ENCODE measurements at places on chromosomes 12 and 14.

DNA sequence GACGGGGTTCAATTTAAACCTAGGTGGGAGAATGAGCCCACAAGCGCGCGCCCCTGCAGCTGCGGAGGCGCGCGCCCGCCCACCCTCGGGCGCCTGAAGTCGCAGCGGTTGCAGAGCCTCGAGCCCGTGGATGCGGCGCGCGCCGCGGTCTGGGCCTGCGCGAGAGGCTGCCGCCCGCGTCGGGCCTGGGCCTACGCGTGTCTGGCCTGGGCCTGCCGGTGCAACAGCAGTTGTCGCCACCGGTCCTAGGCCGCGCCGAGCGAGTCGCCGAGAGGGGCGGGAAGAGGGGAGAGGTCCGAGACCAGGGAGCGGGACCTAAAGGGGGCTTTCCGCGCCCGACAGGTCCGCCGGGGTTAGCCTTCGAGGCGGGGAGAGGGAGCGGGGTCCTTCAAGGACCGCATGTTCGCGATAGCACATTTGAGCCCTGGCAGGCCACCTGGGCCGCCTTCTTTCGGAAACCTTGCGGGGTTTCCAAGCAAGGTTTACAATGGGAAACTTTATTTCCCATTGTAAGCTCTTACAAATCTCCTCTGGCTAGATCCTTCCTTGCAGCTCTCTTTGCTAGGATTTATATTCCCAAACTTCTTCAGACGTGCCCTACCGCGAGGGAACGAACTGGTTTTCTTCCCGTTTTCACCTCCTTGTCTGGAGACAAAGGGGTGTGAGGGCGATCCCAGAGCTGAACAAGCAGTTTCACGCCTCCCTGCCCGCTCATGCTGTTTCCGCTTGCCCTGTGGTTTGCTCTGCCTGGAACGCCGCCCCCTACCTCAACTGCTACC lies 6.8 kb downstream of the SIX6 start:
- DNase-seq = no peak

- DNase-seq = no peak
Observed at GRCh38 chr14:73719361-73719760, 5.2 kb upstream of the PNMA1 start.

DNA sequence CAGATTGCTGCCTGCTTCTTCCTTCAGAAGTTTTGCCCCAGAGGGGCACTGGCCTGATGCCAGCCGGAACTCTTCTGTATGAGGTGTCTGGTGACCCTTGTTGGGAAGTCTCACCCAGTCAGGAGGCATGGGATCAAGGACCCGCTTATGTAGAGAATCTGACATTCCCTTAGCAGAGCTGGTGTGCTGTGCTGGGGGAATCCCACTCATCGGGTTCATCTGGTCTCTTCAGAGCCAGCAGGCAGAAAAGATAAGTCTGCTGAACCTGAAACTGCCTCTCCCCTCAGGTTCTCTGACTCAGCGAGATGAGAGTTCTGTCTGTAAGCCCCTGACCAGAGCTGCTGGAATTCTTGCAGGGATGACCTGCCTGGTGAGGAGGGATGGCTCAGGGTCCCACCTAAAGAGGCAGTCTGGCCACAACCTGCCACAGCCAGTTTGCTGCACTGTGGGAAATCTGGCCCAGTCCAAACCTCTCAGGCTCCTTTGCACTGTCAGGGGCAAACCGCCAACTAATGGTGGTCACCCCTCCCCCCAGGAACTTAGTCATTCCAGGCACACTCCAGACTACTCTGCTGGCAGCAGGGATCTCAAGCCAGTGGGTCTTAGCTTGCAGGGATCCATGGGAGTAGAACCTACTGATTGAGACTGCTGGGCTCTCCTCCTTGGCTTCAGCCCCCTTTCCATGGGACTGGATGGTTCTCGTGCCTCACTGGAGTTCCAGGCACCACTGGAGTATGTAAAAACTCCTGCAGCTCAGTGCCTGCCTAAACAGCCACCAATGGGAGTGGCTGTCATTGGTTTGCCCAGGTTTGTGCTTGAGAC lies 4.1 kb downstream of the CLEC2D start:
- no peak for DNase-seq

GRCh38 chr12:29486972-29487371 lies 10.5 kb downstream of the OVCH1 start:
- DNase-seq = no peak

GRCh38 chr12:92641291-92641690 lies 61.5 kb upstream of the PLEKHG7 start:
- DNase-seq = no peak

- DNase-seq = no peak
Observed at GRCh38 chr14:92660571-92660970, 87.9 kb downstream of the LGMN start.

DNA sequence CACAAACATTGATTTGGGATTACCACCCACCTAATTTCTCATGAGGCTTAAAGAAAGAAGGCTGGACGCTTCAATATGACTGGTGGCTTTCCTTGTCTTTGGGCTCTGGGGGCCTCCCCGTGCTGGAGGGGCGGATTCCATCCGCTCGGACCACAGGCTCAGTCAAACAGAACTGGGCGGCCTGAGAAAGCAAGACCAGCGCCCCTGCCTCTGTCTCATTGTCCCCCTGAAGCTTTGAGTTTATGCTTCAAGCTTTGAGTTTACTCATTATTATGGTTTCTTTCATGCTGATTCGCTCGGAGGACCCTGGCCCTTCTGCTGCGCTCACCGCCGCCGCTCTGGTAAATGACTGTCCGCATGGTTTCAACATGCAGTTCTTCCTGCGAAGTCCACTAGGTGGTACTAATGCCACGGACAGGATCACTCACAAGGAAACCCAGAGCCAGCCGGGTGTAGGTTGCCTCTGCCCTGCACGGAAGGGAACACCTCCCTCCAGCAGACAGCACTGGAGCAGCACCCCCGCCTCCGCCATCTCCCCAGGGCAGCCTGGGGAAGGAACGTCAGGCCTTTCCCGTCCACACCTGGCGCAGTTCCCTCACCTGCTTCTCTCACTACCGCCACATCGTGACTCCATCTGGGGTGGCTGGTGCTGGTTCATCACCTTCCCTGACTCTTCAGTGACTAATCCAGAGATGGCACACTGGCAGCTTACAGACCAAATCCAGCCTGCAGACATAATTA lies 13.2 kb upstream of the TIGAR start:
- peak; percentile 77 for DNase-seq

DNA sequence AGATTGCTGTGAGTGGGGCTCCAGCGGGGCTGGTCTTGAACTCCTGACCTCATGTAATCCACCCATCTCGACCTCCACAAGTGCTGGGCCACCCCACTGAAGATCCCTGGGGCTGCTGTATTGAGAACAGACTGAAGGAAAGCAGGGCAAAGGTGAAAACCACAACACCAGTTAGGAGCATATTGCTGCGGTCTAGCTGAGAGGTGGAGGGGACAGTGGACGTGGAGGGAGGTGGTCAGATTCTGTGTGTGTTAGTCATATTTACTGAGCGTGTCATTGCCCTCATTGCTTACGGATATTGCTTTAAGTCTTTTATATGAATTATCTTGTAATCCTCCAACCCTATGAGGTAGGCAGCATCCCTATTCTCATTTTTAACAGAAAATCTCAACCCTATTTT lies 69.0 kb upstream of the OVCH1 start:
- no peak for DNase-seq

DNA sequence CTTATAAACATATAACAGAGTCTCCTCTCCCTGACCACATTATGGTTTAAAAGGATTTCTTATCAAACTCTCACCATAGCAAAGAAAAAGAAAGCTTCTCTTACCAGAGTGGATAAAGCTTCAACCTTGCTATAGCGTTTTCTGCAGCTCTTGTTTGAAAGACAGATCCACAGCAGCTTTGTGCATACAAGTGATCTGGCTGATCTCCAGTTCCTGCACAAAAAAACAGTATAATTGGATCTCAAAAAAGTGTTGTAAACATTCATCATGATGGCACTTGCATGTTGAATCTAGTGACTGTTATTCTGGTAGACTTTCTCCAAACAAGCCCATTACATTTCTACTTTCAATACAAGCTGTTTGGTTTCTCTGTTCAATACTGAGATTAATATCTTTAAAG lies 178.9 kb upstream of the MGAT4C start:
- DNase-seq = no peak

DNA sequence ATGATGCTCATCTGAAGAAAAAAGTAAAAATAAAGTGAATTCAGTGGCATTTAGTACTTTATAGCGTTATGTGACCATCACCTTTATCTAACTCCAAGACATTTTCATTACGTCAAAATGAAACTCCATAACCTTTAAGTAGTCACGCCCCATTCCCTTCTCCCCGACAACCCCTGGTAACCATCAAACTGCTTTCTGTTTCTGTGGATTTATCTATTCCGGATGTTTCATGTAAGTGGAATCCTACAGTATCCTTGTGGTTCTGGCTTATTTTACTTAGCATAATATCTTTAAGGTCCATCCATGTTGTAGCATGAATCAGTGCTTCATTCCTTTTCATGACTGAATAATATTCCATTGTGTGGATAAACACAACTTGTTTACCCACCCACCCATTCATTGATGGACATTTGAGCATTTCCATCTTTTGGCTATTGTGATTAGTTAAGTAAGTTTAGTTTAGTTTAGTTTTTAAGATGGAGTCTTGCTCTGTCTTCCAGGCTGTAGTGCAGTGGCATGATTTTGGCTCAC lies 18.5 kb upstream of the MAP1LC3B2 start:
- DNase-seq = no peak

GRCh38 chr12:115362339-115362976 lies 678.5 kb upstream of the TBX3 start:
- no peak for DNase-seq

DNA sequence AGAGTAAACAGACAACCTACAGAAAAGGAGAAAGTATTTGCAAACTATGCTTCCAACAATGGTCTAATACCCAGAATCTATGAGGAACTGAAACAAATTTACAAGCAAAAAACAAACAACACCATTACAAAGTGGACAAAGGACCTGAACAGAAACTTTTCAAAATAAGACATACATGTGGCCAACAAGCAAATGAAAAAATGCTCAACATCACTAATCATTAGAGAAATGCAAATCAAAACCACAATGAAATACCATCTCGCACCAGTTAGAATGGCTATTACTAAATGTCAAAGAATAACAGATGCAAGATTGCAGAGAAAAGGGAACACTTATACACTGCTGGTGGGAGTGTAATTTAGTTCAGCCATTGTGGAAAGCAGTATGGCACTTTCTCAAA lies 125.8 kb downstream of the C12orf42 start:
- no peak for DNase-seq

DNA sequence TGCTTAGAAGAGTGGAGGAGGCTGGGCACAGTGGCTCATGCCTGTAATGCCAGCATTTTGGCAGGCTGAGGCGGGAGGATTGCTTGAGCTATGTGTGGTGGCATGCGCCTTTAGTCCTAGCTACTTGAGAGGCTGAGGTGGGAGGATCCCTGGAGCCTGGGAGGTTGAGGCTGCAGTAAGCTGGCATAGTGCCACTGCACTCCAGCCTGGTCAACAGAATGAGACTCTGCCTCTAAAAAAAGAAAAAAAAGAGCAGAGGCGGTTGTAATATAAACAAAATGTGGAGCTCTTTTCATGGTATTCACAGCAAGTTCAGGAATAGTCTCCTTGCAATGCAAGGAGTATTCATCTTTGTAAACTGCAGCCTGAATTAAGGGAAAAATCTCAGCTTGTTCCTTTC lies 27.2 kb downstream of the ARID2 start:
- DNase-seq = no peak

GRCh38 chr12:93743229-93743998 lies 66.2 kb downstream of the CRADD start:
- DNase-seq = no peak

- no peak for DNase-seq
Observed at GRCh38 chr12:103846415-103846814, 5.4 kb upstream of the NT5DC3 start.

DNA sequence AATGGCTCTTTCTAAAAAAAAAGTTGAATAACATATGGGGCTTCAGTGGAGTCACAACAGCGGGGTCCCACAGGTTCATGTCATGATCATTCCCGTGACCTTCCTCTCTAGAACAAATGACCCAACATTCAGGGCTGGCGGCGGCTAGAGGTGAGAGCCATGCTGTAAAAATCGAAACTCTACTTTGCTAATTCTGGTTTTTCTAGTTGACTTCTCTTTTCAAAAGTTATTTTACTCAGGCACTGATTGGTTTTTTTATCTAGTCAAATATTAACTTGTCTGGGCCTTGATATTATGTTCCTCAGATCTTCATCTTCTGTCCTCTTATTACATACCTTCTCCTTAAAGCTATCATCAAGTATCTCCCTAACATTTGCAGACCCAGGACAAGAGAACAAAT lies 402.9 kb upstream of the SOX5 start:
- no peak for DNase-seq

- DNase-seq = no peak
Observed at GRCh38 chr14:32906672-32907071, 32.0 kb upstream of the NPAS3 start.

GRCh38 chr14:30620178-30620577 lies 1.9 kb upstream of the SCFD1 start:
- DNase-seq = no peak

DNA sequence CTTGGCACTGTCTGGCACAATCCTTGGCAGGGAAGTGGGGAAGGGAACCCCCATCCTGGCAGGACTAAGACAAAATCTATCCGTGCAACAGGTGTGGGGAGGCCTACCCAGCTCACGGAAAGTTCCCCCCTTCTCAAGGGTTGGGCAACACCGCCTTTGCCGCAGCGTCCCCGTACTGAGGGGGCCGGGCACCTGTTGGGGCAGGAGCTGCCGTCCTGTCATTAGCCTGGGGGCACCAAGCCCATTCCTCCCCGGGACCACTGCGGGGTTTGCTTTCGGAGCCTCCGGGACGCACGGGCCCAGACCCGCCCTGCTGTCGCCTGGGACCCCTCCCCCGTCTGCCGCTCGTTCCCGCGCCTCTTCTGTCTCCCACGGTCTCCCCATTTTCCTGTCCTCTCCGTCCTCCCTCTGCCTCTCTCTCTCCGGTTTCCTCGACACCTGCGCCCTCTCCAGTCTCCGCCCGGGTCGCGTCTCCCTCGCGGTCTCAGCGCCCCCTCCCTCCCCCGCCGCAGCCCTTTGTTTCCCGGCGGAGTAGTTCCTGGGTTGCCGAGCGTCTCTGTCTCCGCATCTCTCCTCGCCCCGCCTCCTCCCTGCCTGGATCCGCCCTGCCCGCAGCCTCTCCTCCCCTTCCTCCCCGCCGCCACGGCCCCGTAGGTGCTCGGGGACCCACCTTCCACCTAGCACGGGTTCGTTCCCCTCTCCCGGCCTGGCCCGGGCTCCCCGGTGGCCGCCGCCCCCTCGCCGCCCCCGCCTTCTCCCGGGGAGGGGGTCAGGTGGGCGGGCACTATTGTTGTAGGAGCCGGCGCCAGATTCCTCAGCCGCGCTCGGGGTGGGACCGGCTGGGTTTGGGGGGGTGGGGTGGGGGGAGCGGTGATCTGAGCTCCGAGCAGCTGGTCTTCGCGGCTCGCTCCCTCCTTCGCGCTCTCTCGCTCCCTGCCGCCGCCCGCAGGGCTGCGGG lies at the start of gene CACNB3:
CACNB3 (plus strand) TSS at position 624 of the 958 bp plus-strand sequence. CDS start 434 bp downstream, outside the sequence.
- peak; percentile 82 for DNase-seq

DNA sequence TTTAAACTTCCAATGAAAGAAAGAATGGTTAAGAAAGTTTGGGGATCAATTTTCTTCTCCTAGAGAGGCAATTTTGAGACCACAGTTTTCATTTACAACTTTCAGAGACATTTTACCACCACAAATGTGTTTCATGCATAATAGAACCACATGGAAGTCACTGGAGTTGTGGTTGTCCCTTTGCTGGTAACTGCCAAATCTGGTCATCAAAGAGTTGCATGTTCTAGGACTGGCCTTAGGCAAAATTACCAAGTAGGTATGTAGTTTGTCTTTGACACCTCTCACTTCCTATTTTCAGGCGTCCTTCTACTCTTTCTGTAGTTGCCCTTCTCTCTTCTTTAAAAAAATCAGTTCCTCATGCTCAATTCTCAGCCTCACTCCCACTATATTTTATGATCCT lies 54.3 kb upstream of the TMX1 start:
- DNase-seq = no peak

Measured in mesothelial cell of epicardium (in vitro differentiated cells).